ENCODE measurements at places on chromosomes 4 and X.

GRCh38 chrX:71168134-71168533 lies 23.5 kb downstream of the NLGN3 start:
- DNase-seq = no peak

DNA sequence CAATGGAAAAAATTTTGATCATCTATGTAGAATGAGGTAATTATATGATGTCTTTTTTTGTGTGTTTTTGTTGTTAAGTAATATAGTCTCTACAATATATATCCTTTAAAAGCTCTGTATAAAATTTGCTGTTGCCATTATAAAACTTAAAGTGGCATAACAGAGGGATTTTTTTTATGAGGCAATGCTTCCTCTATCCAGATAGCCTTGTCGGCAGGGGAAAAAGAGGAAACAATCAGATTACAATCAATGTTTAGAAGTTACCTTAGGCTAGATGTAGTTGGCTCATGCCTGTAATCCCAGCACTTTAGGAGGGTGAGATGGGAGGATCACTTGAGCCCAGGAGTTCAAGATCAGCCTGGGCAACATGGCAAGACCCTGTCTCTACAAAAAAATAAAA lies 86.8 kb downstream of the DIAPH2 start:
- DNase-seq = no peak

DNA sequence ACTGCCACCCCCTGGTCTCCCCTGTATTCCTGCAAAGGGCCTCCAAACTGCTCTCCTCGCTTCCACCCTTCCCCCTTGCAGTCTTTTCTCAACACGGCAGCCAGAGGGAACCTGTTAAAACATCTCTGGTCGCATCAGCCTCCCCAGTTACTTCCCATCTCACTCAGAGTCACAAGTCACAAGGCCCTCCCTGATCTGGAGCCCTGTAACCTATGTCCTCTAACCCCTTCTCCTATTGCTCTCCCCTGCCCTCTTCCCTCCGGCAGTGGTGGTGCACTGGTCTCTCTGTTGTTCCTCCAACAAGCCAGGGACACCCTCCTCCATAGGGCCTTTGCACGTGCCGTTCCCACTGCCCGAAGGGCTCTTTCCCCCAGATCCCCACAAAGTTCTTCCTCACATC lies 73.2 kb downstream of the SH3KBP1 start:
- no peak for DNase-seq

- DNase-seq = peak; percentile 65
These were observed 328.6 kb upstream of the F9 start for GRCh38 chrX:139201924-139202323.

DNA sequence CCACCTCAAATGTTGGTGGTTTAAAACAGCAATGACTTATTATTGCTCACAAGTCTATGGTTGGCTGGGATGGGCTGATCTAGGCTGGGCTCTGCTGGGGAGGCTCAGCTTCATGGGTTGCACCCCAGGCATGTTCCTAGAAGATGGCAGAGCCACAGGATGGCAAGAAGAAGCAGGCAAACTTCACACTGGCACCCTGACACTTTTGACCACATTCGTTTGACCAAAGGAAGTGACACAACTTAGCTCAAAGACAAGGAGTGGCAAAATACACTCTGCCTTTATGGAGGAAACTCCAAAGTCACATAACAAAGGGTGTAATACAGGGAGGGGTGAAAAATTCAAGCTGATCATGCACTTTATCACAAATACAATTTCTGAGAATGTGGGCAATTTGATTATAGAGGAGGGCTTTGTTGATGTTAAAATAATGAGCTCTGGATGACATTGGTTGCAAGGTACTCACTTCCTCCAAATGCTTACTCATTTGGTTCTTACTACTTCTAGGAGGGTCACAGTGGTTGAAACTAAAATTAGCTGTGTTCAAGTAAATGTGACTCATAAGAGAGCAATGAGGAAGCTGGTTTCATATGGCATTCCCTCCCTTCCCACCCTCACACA lies 249.2 kb upstream of the RPS6KA3 start:
- DNase-seq = peak; percentile 91

GRCh38 chr4:39231660-39232059 lies 49.3 kb downstream of the WDR19 start:
- DNase-seq = no peak

GRCh38 chrX:40074080-40074958 lies 23.4 kb downstream of the BCOR start:
- DNase-seq = no peak

DNA sequence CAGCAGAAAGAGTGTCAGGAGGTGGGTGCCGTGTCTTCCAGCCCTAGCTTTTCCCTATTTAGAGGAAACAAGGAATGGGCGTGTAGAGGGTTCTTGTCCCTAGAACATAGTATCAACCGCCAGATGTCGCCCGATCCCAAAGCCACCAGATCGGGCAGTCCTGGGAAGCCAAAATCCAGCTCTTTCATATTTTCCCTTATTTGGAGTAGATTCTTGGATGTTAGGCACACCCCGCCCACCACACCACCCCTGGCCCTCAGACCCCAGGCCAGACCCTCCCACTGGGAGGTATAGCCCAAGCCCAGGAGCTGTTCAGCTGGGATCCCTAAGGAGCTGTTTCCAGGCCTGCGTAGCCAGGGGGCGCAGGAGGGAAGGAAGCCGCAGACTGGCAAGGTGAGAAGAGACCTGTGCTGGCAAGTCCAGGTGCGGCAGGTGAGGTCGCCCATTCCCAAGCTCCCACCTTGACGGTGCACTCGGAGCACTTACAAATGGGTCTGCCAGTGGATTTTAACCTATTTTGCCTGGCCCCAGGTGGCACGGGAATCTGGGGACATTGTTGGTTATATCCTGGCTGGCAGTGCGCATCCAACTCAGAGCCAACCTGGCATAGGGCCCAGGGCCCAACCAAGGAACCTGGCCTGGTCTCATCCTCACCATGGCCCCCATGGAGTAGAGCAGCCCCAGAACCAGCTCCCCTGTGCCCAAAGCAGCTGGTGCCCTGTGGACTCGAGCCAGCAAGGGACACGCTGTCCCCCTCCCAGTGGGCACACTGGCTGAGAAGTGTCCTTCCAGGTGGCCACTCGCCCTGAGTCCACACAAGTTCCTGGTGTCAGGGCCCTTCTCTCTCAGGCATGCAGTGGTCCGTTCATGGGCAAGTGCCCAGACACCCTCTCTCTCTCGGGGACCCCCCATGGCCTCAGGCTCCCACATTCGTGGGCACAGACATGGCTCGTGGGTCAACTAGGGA lies 811 bp downstream of the FLNA start:
- peak; percentile 75 for DNase-seq

GRCh38 chrX:77014377-77015372 lies 432.5 kb upstream of the FGF16 start:
- DNase-seq = no peak

DNA sequence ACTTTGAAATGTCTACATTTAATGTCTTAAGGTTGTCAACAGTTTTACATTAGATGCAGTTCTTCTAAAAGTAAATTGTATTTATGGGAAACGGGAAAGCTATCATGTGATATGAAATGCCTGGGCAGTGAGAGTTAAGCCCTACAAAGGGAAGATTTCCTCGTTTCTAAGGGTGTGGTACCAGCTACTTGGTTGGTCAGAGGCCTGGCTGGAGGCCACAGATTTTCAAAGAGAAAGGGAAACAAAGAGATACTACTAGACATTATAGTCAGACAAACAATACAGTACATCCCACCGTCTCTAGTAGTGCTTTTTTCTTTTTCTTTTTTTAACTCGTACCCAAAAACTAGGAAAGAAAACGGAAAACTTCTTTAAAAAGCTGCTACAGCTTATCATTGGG lies 467.8 kb downstream of the PCDH7 start:
- no peak for DNase-seq

DNA sequence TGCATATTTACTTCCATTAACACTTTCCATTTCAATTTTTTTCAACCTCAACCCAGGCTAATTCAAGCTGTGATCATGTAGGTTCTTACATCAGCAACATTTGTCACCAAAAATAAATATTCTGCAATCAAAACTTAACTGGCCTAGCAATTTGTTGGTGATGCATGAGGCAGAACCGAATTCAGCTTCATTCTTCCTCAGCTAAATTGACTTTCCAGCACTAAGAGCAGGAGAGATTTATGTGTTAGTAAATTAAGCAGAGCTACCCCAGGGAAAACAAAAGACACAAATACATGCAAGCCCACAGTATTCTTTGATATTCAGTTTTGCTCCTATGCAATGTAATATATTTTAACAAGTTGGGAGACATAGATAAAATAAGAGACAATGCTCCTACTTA lies 208.7 kb upstream of the NDST3 start:
- DNase-seq = no peak

DNA sequence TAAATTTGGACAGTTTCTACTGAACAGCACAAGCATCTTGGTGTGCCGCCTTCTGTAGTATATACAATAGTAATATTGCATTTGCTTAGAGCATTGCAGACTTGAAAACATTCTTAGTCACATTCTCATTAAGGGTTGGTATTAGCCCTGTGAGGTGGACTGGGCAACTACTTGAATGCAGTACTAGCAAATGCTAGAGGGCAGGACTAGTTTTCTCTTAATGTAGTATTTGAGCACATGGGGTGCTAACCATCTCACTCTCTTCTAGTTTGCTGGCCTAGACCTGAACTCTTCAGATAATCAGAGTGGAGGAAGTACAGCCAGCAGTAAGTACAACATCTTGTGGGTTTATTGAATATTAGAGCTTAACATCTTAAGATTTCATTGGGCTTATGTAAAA lies 3.2 kb downstream of the DDX3X start:
- DNase-seq = no peak

GRCh38 chr4:1873776-1874175 lies 2.6 kb downstream of the NSD2 start:
- no peak for DNase-seq

DNA sequence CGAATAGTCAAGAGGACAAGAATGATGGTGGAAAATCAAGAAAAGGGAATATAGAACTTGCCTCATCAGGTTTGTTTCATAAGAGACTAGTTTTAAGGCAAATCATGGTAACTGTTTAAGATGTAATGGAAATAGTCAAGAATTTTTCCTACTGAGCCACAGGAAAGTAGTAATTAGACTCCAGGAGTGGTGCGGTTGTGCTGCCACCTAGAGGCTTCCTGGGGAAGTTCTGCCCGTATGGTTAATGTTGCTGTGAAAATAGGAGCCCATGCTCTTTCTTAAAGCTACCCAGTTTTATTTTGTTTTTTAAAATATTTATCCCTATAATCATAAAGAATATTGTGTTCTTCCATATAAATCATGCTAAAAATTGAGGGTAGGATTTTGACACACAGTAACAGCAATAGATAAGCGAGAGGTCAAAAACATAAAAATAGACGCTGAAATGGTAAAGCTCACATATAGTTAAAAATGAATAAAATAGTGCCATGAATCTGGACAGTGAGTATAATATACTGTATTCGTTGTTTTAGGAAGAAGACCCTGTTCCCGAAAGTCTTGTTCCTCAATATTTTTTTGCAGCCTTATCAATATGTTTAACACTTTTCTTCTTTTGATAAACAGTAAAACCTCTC lies 87.0 kb downstream of the PHOX2B start:
- DNase-seq = peak; percentile 33

DNA sequence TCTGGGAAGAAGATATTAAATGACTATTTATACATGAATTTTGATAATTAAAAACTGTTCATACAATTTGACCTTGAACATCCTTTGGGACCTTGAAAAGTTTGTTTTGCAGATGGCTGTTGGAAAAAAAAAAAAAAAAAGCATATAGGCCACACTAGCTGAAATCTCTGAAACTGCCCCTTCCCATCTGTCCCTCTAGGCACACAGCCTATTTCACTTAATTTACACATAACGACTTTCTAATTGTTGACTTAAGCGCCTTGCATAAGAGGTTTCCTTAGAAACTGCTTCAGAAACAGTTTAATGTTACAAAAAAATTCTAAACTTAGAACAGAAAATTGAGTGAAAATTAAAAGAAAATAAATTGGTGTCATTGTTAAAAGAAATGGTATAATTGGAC lies 131.0 kb downstream of the COX18 start:
- no peak for DNase-seq

- DNase-seq = no peak
These were observed 767.5 kb upstream of the MAGEB2 start for GRCh38 chrX:29447867-29448266.

- peak; percentile 37 for DNase-seq
These were observed 8.5 kb upstream of the NUDT6 start for GRCh38 chr4:122930862-122931261.

- DNase-seq = no peak
These were observed 24.6 kb upstream of the SORCS2 start for GRCh38 chr4:7167706-7168105.

DNA sequence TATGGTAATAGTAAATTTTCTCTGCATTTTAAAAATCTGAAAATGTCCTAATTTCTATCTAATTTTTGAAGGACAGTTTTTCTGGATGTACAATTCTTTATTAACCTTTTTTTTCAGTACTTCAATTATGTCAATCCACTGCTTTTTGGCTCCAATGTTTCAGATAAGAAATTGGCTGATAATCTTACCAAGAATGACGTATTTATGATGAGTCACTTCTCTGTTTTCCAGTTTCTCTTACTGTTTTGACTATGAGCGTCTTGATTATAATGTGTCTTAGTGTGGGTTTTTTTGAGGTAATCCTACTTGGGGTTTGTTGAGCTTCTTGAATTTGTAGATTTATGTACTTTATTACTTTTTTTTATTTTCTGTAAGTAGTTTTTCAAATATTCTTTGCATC lies 47.2 kb downstream of the UGT2B11 start:
- peak; percentile 2 for DNase-seq

GRCh38 chr4:84920617-84921016 lies 45.9 kb downstream of the WDFY3 start:
- DNase-seq = peak; percentile 85

GRCh38 chr4:17030543-17030942 lies 132.1 kb upstream of the LDB2 start:
- peak; percentile 97 for DNase-seq

DNA sequence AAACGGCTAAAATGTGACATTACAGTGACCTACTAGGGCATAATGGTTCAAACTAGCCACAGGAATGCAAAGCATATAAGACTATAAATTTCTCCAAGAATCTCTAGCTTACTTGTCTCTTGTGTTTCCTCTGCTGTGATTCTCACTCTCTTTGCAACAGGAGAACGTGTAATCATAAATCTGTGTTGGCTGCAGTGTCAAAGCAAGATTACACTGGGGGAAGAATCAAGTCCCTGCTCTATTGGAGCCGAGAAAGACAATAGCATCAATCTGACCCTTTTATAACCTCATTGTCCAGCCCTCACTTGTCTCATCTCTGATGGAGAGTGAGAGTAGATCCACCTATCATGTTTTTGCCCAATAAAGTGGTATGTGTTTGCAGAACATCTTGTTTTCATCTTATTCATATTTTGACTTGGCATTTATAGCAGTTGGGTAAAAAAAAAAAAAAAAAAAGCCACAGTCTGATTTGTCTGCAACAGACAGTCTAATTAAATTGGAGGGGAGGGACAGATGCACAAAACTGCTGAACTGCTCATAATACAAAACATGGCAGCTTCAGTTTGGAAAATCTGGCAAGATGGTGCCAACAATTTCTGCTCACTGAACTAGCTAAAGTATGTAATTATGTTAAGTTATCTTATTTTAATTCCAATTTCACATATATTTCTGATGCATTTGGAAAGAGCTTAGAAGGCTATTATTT lies 165.0 kb upstream of the GABRA2 start:
- no peak for DNase-seq

GRCh38 chr4:26028793-26029567 lies 115.0 kb downstream of the SMIM20 start:
- DNase-seq = peak; percentile 14

GRCh38 chr4:180240670-180241069 lies 2002.5 kb upstream of the TENM3 start:
- no peak for DNase-seq

- DNase-seq = no peak
These were observed 8.4 kb downstream of the ZNF280C start for GRCh38 chrX:130260316-130260715.

GRCh38 chrX:76555816-76556215 lies 128.3 kb downstream of the MAGEE1 start:
- peak; percentile 9 for DNase-seq

Data from bronchial epithelial cell (primary cell).